ENCODE measurements at places on chromosomes 1 and 21.

DNA sequence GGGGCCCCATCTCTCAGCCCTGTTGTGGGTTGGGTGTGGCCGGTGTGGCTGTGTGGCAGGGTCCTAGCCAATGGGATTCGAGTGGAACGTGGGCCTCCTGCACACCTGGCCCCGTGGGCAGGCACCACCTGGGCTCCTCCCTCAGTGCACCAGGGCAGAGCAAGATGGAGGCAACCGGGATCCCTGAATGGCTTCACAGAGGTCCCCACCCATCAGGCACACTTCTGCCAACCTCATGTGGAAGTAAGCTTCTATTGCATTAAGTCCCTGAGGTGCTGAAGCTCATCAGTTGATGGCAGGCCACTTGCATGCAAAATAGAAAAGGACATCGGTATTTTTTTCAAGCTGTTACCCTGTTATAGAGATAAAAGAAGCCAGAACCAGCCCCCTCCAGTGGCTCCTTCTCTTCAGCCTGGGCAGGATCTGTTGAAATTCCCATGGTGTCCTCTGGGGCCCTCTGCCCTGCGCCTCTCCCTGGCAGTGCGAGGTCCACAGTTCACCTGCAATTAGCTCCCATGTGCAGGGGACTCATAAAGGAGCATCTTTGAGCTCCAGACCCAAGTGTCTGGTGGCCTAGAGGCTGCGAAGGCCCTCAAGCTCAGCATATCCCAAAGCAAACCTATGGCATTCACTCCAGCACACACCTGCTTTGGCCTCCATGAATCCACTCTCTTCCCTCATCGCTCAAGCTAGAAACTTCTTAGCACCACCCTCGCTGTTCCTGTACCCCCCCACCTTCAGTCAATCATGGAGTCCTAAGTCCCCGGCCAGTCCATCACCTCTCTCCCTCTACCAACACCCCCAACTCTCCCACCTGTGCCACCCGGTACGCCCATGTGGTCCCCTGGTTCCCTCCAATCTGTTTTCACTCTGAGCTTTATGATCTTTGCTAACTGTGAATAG lies 2.1 kb upstream of the SLC45A1 start:
- no peak for DNase-seq

DNA sequence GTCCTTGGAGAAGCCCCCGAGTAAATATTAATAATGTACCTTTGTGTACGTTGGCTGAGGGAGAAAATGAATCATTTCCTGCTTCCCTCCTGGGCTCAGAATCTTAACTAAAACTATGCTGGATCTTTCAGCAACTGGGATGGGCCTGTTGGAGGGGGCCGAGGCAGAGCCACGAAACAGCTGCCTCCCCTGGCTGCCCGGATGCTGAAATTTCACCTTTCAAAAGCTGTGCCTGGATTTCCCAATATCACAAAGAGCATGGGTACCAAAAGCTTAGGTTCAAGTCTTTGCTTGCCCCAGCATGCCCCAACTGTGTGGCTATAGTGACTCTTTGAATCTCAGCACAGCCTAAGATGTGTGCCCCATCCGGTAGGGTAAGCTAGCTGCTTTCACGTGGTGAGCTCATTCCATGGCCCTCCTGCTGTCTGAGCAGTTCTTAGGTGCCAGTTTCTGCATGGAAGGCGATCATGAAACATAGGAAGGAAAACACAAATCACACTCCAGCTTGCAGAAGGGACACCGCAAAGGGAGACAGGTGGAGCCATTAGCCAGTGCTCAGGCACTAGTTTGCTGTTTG lies 473.5 kb downstream of the PTPRU start:
- DNase-seq, result no peak

GRCh38 chr21:15164678-15165303 lies 100.0 kb upstream of the NRIP1 start:
- no peak for DNase-seq

- DNase-seq, result no peak
Measured at GRCh38 chr1:108036796-108037562, 72.0 kb upstream of the VAV3 start.

DNA sequence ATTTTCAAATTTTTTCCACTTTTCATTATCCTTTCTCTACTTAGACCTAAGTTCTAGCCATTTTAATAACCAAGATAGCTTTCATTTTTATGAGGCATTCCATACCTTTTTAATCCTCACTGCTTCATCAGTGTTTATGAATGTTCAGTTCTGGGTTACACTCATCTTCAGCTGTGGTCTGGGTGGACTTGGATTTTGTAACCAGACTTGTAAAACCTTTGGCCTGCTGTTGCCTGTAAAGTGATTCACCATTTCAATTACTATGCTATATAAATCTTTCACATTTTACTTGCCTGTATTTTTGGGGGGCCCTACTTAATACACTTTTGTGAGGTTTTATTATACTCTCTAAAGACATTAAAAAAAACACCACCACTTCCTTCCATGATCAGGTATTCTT lies 46.2 kb downstream of the USP25 start:
- no peak for DNase-seq

- no peak for DNase-seq
Measured at GRCh38 chr1:171017426-171017825, 73.3 kb upstream of the FMO3 start.

GRCh38 chr1:28104866-28105467 lies 16.6 kb upstream of the EYA3 start:
- peak; percentile 79 for DNase-seq

DNA sequence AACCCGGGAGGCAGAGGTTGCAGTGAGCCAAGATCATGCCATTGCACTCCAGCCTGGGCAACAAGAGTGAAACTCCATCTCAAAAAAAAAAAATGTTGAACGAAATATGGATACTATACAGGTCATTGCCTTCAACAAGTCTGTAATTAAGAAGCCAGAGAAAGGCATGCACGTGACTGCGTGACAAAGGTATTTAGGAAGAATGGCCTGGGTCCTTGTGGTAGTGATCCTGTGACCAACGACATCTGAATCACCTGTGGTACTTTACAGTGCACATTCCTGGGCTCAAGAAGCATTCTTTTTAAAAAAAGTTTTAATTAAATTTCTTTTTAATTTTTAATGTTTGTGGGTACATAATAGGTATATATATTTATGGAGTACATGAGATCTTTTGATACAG lies 115.0 kb downstream of the GREM2 start:
- no peak for DNase-seq

- DNase-seq, result no peak
Measured at GRCh38 chr1:87794788-87795614, 466.3 kb downstream of the LMO4 start.

GRCh38 chr21:19712441-19712840 lies 1285.8 kb upstream of the NCAM2 start:
- no peak for DNase-seq

GRCh38 chr1:234371414-234371813 lies 1.8 kb upstream of the COA6 start:
- DNase-seq, result no peak

- no peak for DNase-seq
Measured at GRCh38 chr1:171206204-171206977, 21.3 kb downstream of the FMO2 start.

GRCh38 chr1:218510153-218510772 lies 165.1 kb downstream of the TGFB2 start:
- no peak for DNase-seq

GRCh38 chr1:11746092-11746491 lies 10.2 kb downstream of the AGTRAP start:
- no peak for DNase-seq

DNA sequence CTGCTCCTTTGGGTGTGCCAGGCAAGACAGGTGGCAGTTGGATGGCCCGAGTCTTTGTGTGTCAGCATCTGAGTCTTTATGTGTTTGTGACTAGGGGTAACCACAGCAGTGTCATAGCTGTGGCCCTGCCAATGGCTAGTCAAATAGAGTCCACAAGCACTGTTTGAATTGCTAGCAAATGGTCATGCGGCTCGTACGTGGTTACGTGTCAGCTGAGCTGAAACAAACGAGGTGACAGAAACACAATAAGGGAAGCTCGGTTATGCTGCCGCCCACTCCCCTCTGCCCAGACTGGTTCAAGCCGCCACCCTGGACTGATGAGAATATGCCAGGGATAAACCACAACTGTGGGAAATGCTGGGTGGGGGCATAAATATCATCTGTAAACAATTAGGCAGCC lies 174.3 kb upstream of the LMO4 start:
- DNase-seq, result no peak

GRCh38 chr1:206497363-206497762 lies 10.0 kb upstream of the RASSF5 start:
- DNase-seq, result no peak

GRCh38 chr1:86224651-86225310 lies 68.2 kb upstream of the COL24A1 start:
- no peak for DNase-seq

DNA sequence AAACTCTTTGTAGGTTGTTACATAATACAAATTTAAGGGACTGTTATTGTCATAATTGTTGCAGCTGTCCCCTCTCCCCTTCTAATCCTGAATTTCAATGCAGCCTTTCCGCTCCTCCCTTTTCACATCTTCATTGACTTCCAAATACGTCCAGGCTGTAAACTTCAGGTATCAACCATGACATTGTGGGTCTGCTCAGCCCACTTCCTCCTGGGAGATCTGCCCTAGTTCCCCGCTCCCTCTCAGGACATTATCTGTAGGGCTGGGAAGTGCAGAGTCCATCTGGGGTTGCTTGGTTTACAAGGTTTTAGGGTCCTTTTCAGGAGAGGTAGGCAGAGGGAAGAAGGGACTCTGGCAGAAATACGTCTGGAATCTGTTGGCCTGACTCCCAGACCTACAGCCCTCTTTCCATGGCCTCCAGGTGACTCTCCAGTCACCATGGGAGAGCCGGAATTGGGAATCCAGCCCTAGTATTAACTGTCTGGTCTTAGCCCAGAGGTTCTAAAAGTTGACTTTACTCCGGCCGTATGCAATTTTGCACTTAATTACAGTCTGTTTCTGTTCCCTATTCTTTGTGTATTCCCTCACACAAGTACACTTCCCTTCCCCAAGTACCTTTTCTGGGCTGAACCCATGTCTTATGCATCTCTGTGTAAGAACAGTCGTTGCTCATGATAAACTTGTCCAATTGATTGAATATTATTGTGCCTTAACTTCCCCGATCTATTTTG lies 4.7 kb upstream of the DENND2D start:
- no peak for DNase-seq

DNA sequence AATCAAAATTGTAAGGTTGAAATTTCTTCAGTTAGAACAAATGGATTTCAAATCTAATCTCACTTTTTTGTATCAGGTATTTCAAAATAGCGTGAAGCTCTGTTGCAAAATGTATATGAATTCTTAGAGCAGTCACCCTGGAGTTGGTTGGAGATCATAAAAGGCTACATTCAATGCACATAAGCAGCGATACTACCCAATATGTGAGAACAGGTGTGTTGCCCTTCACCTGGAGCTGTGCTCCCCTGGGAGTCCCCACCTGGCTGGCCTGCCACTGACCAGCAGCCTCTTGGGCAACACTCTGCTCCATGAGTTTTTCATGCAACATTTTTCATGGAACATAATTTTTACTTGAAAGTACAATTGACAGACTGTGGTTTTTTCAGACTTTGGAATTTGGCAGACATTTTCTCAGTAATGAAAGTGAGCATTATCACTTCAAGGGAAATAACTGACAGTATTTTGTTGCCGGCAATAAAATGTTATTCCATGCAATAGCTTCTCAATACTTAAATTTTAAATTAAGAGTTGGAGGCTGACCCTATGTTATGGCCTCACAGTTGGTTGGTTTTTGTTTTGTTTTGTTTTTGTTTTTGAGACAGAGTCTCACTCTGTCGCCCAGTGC lies 95.1 kb downstream of the ST3GAL3 start:
- DNase-seq, result no peak

GRCh38 chr1:95578462-95578861 lies 344.5 kb downstream of the RWDD3 start:
- no peak for DNase-seq

DNA sequence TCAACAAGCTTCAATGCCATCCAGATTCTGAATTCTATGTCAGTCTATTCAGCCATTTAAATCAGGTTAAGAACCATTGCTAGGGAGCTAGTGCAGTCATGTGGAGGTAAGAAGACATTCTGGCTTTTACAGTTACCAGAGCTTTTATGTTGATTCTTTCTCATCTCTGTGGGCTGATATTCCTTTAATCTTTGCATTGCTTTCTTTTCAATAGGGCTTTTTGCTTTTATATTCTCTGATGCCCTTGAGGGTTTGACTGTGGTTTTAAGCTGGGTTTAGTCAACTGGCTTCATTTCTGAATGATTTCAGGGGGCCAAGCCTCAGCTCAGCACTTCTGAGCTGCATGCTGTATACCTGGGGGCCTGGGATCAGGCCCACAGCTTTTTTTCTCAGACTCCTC lies 51.0 kb upstream of the GORAB start:
- no peak for DNase-seq

DNA sequence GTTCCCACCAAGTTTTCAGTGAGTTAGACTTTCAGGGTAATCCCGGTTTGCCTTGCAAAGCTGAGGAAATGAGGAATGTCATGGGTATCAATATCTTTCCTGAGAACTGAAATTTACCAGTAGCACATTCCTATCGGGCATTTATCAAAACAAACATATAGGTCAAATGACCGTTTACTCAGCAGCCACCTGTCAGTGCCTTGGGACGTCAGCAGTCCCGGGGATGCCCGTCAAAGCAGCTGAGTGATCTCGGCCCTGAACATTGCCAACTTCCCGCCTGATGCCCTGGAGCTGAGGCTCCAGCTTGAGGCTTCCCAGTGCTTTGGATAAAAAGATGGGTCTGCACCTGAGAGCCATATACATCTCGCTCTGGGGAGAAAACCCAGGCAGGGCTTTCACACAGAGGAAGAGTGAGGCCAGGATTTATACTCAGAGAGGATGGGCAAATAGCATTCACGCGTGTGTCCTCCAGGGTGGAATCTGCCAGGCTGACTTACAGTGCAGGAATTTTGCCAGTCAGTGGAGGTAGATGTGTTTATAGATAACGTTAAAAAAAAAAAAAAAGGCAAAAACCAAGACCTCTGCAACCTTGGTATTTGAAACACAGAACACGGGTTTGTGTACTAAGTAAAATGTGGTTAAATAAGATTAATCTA lies 435.7 kb upstream of the VAMP3 start:
- DNase-seq, result no peak

GRCh38 chr1:200883118-200883517 lies 10.3 kb downstream of the GPR25 start:
- no peak for DNase-seq

All from midbrain (tissue), 1 donor.